ENCODE measurements at places on chromosomes 2 and 18.

DNA sequence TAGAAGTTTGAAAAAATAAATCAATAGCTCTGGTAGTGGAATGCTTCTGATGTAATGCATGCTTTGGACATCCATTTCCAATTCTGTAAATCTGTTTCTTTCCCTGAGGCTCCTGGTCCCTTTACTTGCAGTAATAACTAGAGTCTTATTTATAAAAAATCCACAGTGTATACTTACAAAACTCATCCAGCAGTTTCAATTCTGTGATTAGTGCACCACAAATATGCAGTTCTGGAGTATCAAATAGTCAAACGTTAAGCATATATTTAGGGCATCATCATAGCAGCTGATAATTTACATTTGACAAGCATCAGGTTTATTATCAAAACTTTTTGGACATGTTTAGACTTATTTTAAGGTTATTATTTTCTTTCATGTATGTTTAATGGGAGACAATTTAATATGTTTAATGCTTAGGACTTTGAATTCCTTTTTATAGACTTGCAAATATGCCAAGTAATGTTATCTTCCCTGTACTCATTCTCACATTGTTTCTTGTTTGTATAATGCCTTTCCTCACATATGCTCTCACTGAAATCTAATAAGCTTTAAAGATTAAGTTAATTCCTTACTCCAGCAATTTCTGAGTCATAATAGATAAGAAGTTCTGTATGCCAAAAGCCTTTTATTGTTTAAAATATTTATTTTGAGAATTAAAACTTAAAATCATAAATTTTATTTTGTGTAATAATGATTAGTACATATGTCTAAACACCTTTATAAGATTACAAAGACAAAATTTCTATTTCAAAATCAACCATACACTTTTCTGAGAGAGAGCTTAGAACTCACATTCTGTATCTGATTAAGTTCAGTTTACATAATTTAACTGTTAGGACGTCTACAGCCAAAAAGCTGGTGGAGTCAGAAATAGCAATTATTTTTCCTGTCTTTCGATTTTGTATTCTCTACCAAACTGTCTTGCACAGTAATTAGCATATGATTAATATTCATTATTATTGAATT lies 341.5 kb upstream of the TMEFF2 start:
- no peak for DNase-seq

- DNase-seq: no peak
Observed at GRCh38 chr2:103664690-103665089, 902.9 kb downstream of the TMEM182 start.

DNA sequence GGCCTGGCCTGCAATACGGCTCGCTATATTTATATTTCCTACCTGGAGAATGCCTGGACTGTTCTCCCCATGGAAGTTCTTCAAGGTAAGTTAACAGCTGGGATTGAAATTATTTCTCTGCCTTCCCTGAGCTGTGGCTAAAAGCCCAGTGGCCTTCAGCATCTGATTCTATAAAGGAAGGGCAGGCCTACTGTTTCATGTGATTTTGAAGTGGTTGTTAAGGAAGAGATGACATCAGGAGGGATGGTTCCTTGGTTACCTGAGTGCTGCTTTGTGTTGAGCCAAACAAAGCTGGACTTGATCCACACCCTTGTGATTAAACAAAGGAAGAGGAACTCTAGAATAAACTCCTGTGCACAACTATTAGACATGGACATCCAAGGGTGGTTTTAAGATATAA lies 61.6 kb downstream of the MFSD6 start:
- no peak for DNase-seq

GRCh38 chr2:203873921-203874631 lies 6.5 kb downstream of the CTLA4 start:
- DNase-seq: no peak

All from coronary artery (tissue), 2 donors.